ENCODE measurements at places on chromosomes 7 and 10.

DNA sequence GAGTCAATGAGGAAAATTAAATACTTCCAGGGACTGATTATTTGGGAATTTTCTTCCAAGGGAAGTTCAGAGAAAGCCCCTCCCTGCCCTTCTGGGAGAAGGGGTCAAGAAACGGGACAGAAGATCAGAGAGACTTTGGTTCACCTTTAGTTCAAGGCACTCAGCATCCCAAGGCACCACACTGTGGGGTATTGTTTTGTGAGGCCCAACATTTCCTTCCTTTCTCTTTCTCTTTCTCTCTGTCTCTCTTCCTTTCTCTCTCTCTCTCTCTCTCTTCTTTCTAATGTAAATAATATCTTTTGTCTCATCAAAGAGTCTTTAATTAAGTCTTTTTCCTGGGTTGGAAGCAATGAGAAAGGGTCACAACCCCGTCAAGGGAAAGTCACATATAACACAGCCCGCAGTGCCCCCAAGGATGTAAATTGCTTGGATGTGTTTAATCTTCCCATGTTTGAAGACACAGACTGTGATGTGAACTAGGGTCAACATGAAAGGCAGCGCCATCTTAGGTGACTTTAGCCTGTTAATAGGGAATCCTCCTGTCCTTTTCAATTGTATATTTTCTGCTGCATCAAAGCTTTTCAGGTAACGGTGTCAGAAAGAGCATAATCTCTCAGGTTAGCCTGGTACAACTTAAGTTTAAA lies 983.3 kb upstream of the C7orf33 start:
- no peak for DNase-seq

DNA sequence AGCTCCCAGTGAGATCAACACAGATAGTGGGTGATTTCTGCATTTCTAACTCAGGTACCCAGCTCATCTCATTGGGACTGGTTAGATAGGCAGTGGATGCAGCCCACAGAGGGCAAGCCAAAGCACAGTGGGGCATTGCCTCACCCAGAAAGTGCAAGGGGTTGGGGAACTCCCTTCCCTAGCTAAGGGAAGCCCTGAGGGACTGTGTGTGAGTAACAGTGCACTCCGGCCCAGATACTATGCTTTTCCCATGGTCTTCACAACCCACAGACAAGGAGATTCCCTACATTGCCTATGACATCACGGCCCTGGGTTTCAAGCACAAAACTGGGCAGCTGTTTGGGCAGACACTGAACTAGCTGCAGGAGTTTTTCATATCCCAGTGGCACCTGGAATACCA lies 62.8 kb downstream of the PPP1R3A start:
- no peak for DNase-seq

DNA sequence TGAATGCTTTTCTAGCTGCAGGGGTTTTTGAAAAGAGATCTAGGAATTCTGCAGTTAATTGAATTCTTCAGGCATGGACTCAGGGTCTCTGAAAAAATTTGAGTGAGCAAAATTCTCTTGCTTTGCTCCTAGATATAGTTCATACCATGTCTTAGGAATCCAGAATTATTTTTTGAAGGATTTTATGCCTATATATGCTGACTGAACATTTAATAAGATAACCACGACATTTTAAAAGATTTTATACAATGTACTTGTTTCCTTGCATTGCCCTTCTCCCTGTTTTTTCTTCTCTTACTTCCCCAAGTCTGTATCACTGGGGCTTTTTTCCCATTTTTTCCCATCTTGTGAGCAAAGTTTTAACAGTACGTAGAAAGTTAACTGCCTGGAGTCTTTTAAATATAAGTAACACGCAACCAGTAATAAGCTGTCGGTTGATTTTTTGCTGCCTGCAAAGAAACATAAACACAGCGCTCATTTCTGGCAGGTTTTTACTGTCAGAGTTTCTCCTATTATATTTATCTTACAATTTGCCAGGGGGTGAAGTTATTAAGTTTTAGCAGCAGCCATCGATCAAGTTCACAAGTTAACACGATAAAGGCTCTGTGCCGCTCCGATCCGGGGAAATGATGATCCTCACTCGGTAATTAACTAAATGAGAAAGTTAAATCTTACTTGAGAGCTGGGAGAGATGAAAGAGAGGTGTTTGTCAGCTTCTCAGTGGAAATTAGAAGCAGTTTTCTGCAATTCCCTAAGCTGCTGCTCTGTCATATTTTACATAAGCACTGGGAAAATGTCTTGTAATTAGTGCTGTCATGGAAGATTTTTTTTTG lies 81.0 kb downstream of the POLL start:
- DNase-seq, result no peak

GRCh38 chr10:77197544-77197943 lies 440.1 kb downstream of the KCNMA1 start:
- no peak for DNase-seq

GRCh38 chr7:30180718-30181117 lies 45.9 kb downstream of the MTURN start:
- DNase-seq, result no peak

- no peak for DNase-seq
These were observed 35.3 kb downstream of the SLC16A9 start for GRCh38 chr10:59674215-59674836.

DNA sequence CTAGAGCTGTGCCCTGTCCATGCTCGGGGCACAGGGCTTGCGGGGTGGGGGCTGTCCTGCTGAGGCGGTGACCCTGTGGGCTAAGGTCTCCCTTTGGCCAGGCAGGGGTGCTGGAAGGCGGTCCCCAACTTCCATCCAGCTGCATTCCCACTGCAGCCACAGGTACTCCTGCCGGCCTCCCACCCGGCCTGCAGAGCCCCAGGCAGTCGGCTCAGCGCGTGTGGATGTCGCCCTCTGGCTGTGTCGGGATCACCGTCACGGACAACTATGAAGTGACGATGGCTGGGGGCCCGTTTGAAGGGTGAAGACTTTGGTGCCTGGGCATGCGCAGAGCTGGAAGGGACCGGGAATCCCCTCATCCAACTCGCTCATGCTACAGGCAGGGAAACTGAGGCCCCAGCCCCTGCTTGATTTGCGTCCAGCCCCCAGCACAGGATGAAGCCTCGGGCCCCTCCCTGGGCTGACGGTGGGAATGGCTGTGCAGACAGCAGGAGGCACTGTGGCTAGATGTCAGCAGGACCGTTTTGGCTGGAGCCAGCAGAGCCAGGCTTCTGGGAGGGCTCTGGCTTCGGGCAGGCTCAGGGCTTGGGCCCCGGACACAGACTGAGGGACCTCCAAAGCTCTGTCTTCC lies 2.3 kb upstream of the TMEM184A start:
- no peak for DNase-seq

DNA sequence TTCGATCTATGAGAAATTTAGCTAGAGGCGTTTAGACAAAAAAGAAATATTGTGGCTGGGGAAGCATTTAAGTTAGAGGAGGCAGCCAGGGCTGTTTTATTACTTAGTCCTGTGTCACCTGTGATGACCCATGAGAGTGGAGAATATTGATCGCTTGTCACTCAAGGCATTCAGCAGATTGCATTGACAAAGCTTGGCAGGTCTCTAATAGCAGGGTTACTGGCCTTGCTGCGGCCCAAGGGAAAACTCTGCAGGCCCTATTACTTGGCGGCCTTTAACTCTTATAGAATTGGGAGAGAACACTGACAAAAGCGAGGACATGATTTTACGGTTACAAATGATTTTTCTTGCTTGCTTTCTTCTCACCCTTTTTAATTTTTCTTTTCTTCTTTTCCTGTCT lies 473.5 kb downstream of the AUTS2 start:
- DNase-seq, result no peak

- DNase-seq, result no peak
These were observed 42.6 kb downstream of the TMEM270 start for GRCh38 chr7:73903321-73904218.
